ENCODE measurements at places on chromosomes 2 and 18.

DNA sequence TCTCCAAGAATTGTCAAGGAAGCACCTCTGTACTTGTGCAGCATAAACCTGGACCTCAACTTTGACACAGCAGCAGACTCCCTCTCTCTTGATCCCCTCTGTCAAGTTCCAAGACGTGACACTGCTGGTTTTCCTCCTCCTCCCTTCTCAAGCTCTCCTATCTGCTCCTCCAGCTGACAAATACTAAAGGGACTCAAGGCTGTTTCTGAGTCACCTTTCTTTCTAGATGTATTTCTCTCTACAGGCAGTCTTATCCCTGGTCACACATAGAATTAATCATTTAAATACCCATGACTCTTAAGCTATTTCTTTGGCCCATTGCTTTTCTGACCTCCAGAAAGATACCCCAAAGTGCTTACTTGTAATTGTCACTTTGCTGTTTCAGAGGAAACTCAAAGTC, 53.5 kb downstream of the SEPTIN10 start:
- DNase-seq = no peak

- DNase-seq = no peak
Measured at GRCh38 chr2:190831941-190832340, 48.7 kb upstream of the GLS start.

DNA sequence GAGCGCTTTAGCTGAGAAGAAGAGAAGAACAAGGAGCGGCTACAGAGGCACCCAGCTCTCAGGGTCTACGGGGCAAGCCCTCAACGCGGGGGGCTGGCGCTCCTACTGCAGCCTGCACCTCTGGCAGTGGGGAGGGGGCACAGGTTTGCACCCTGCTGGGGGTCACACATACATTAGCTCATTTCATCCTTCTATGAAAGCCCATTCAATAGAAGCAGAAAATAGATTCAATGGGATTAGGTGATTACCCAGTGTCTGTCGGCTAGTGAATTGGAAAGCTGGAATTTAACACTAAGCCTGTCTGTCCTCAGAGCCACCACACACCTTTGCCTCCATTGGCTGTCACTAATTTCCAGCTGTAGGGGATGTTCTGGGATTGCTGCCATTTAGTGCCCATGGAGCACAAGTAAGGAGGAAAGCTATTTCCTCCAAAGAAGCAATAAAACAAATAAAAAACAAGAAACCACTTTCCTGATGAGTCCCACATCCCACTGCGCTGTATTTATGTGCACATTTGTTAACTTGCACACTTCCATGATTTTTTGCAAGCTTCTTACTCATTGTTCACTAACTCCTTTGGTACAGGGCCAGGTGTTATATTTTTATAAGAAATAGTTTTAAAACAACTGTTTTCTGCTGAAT, 319.6 kb upstream of the REV1 start:
- no peak for DNase-seq

GRCh38 chr2:42339191-42339912, 21.7 kb downstream of the COX7A2L start:
- peak; percentile 40 for DNase-seq

- no peak for DNase-seq
Measured at GRCh38 chr2:128404709-128405466, 86.2 kb upstream of the HS6ST1 start.

- no peak for DNase-seq
Measured at GRCh38 chr2:158497486-158497885, 40.7 kb downstream of the PKP4 start.

GRCh38 chr2:219294356-219295351, 14.5 kb downstream of the PTPRN start:
- peak; percentile 95 for DNase-seq

GRCh38 chr2:108594982-108595464, 60.8 kb downstream of the LIMS1 start:
- no peak for DNase-seq

DNA sequence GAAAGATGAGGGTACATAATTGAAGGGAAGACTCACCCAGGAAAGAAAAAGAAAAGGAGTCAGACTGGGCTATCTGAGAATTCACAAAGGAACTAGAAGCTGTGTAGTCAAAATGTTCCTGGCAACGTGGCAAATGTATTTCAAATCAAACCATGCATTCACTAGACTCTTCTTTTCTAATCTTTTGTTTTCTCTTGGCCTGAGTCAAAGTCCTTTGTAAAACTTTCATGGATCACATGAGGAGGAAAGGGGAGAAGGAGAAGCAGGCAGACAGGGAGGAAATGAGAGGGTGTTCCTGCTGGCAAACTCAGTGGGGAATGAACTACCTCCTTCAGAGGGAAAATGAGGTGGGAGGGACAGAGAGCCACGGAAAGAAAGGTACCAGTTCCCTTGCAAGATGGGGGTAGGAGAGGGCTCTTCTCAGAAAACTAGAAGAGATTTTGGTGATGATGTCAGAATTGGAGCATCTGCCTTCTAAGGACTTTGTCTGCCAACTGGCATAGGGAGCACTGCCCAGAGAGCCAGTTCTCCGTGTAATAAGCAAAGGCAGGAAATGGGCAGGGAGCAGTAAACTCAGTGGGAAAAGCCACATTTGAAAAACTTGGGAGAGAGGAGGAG, 51.4 kb downstream of the SLC8A1 start:
- DNase-seq = no peak

GRCh38 chr2:219620546-219620945, 6.9 kb upstream of the SLC4A3 start:
- no peak for DNase-seq

- no peak for DNase-seq
Measured at GRCh38 chr2:30516166-30516565, 69.1 kb downstream of the LCLAT1 start.

- DNase-seq = no peak
Measured at GRCh38 chr2:207337234-207338219, 171.8 kb upstream of the KLF7 start.

DNA sequence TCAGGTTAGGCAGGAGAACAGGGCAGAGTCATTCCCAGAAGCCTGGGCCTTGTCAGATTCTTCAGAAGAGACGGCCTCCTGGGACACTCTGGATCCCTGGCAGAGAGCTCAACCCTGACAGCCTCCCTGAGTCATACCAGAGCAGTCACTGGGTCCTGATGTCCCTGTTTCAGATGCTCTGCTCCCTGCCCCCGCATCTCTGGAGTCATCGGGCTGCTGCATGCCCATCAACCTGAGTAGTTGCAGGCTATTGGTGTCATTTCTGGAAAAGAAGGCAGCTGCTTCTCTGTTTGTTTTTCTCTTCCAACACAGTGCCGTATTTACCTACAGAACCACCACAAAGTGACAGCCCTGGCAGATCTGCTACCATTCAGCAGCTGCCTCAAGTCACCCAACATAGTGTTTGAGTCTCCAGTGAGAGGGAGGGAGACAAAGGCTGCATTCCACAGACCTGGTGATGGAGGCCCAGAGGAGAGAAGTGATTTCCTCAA, 145.1 kb downstream of the B3GNT2 start:
- DNase-seq = peak; percentile 22

DNA sequence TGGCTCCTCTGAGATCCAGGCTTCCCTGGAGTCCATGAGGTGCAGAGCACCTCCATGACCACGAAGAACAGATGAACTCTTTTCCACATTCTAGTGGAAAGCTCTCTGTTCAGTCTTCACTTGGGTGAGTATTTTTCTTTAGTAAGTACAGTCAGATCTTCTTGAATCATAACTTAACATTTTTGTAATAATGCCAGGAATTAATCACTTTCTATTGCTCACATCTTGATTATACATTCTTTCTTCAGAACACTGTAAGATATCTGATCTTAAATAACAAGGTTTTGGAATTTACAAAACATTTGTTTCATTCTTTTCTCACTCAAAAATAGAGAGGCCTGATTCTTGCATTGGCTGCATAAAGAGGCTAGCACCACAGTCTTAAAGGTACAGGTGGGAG, 45.4 kb upstream of the RND3 start:
- no peak for DNase-seq

- DNase-seq = no peak
Measured at GRCh38 chr18:46070815-46071652, 1.0 kb downstream of the PSTPIP2 start.

DNA sequence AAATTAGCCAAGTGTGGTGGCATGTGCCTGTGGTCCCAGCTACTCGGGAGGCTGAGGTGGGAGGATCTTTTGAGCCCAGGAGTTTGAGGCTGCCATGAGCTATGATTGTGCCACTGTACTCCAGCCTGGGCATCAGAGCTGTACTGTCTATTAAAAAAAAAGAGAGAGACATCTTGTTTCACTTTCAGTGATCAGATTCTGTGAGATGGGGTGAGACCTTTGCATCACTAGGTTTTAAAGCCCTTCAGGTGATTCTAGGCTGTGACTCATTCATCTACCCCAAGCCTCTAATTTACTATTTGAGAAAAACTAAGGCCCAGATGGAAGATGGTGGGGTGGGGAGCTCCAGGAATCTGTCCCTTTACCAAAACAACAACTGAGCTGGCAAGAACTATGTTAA, 7.1 kb downstream of the C2orf92 start:
- DNase-seq = no peak

DNA sequence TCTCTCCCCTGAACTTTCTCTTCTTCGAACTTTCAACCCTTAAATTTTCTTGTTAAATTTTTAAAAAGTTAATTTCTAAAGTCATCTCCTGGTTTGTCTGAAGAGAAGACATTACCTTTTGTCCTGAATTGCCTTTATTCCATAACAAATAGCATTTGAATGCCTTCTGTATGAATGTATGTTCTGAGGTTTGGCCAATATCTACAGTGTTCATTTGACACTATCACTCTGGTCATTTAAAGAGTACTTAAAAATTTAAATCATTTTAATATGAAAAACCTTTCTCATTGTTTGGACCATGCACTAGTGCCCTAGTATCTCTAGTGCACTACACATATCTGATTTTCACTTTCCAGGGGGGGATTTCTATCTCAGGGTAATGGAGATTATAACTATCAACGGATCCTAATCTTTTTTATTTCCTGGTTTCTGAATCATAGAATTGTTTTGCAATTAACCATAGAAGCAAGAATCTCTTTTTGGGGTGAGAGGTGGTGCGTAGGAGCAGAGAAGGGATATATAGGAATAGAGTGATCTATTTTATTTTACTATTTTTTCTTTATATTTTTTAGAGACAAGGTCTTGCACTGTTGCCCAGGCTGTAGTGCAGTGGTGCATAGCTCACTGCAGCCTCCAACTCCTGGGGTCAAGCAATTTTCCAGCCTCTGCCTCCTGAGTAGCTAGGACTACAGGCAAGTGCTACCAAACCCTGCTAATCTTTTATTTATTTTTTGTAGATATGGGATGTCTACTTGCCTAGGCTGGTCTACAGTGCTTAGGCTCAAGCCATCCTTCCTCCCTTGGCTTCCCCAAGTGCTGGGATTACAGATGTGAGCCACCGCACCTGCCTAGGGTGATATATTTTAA, 25.5 kb downstream of the TANC1 start:
- DNase-seq = no peak

GRCh38 chr2:232260075-232260474, 118.5 kb upstream of the ALPP start:
- no peak for DNase-seq

GRCh38 chr2:179511105-179511789, 246.6 kb upstream of the SESTD1 start:
- no peak for DNase-seq

GRCh38 chr2:35822716-35823115, 532.9 kb upstream of the CRIM1 start:
- no peak for DNase-seq

DNA sequence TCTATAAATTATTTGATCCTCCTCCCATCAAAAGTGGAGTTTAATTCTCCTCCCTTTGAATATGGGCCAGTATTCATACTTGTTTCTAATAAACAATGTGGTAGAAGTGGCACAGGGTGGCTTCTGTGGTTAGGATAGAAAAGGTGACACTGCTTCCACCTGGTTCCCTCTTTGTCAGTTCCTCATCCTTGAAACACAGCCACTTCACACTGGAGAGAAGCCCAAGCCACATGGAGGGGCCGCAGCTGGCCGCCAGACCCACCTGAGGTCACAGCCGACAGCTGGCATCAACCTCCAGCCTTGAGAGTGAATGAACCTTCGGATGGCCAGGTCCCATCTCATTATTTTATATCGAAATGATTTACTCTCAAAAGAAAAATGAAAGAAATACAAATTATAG, 27.5 kb upstream of the SLC66A3 start:
- DNase-seq = no peak

DNA sequence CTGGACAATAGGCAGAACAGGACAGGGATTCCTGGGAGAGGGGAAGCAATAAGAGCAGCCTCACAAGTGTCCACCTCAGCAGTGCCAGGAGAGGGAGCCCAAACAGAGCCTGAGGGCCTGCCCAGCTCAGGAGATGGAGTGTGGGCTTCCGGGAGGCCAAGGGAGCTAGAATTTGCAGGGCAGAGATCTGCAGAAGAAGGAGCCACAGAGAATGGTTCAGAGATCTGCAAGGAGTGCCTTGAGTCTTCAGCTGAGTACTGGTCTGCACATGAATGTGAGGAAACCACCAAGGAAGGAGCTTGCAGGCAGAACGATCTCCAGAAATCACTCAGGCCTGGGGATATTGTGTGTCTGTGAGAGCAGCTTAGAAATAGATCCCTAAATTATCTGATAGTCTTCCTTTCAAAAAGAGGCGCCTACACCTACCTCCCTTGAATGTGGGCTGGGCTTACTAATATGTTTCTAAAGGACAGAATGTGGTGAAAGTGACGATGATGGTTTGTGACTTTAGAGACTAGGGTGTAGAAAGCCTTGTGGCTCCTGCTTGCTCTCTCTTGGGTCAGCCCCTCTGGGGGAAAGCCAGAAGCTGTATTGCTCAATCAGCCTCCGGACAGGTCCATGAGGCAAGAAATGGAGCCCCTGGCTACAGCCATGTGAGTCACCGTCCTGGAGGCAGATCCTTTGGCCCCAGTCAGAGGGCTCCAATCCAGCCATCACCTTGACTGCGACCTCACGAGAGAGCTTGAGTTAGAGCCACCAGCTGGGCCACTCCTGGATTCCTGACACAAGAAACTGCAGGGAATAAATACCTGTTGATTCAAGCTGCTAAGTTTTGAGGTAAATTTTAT, 7.6 kb upstream of the LPIN1 start:
- peak; percentile 67 for DNase-seq

- no peak for DNase-seq
Measured at GRCh38 chr18:10465174-10465939, 10.9 kb downstream of the APCDD1 start.

DNA sequence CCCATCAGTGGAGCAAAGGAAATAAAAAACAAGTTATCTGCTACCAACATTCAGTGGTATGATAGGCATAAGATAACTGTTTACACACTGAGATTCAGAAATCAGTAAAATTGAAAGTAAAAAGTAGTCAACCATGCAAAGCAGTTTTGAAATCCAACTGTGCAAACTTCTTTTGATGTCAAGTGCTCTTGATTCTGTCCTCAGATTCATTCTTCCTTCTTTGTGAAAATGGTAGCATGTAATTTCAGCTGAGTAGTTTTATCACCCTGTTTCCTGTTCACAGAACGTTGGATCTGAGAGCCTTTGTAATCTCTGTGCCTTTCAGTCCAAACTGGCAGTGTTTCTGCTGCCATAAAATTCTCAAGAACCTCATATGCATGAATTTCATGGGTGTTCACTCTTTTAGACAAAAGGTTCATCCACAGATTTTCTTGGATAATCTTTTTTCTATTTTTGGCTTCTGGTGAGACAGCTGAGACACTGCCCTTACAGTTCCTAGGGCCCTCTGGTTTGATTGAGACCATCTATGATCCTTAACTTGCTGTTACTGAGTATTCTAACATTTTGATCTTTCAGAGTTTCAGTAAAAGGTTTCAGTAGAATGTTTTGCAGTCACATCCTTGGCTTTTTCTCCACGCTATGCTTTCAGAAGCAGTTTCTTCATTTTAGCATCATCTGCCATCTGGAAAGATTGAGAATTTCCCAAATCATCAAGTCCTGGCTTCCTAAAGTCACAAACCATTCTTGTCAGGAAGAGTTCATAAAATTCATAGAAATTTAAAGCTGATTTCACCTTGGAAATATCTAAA, 272.3 kb upstream of the EPHA4 start:
- no peak for DNase-seq

GRCh38 chr2:172817411-172817810, 81.8 kb downstream of the RAPGEF4 start:
- DNase-seq = no peak
